ENCODE measurements at places on chromosomes 6 and 20. TPM values are rescaled to one million over a fixed set of nuclear protein-coding genes. Genes with fewer than 3 reads are reported as not detected.

SMIM8 gene
- total RNA-seq, result 13.7 TPM

PREX1 gene
- total RNA-seq, result 8.3 TPM

LRRC1 gene
- 2.0 TPM for total RNA-seq

TMEM151B gene
- total RNA-seq, result not detected

CAGE1 gene
- total RNA-seq, result not detected

CYP39A1 gene
- total RNA-seq, result 5.9 TPM

PRDM13 gene
- total RNA-seq, result not detected

SIRPG gene
- total RNA-seq, result 0.20 TPM

NTSR1 gene
- not detected for total RNA-seq

GRCh38 chr6:35294308-35294945 is 3.2 kb upstream of the DEF6 start:
- DNase-seq, result peak; percentile 46

DNA sequence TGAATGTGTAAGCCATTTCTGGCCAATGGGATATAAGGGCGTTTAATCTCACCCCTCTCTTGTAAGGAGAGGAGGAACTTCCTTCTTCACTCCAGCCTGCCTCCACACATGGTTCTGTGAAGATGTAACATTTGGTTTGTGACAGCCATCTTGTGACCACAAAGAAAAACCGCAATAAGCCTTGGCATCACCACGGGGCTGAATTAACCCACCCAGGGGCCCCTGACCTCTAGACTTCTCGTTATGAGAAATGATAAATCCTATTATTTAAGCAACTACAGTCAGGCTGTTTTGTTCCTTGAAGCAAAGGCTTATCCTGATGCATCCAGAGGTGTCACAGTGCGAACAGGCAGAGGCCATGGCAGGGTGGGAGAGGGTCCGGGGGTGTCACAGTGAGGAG is 139.7 kb downstream of the CDC5L start:
- no peak for DNase-seq

DNA sequence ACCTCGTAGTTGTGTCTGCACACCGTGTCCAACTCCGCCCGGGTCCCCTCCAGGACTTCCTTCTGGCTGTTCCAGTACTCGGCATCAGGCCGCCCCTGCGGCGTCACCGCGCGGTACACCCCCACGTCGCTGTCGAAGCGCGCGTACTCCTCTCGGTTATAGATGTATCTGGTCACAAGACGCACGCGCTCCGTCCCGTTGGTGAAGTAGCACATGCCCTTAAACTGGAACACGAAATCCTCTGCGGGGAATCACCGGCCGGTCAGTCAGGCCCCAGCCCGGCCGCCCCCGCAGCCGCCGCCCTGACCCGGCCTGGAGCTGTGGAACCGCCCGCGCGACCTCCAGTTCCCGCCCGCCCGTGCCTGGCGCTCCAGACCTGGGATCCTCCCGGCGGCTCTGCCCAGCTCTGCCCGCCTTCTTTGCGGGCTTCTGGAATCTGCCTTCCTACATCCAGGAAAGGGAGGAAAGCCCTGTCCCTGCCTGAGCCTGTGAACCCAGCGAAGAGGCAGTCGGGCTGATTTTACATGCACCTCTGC is 1.6 kb downstream of the HLA-DQB1 start:
- DNase-seq, result peak; percentile 51

DNA sequence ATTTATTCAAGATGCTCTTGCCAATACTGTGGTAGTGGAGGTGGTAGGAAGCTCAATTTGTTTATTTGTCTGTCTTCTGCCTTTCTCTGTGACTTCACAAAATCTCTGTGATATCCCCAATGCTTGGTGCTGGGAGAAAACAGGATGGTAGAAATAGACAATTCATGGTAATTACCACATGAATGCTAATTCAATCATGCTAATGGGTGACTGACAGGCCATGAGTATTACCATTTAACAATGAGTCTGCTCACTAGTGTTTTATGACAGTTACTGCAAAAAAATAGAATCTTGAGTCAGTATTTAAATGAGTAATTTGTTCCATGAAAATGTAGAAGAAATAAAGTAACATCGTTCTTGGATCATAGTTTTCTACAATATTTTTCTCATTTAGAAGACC is 52.3 kb upstream of the FABP7 start:
- DNase-seq, result no peak

DNA sequence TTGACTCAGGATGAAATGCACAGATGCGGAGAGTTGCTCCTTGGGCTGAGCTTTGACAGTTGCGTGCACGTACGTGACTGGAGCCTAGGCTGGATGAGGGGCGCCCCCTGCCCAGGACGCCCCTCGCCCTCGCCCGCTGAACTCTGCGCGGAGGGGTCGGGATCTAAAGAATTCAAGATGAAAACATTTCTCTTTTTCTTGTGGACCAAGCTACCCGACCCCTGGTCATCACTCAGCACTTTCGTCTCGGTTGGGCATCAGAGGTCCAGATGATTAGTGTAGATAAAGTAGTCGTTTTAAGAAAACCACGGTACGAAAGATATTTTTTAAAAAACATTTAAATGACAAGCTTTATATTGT is 700 bp downstream of the DTD1 start:
- DNase-seq, result no peak

DNA sequence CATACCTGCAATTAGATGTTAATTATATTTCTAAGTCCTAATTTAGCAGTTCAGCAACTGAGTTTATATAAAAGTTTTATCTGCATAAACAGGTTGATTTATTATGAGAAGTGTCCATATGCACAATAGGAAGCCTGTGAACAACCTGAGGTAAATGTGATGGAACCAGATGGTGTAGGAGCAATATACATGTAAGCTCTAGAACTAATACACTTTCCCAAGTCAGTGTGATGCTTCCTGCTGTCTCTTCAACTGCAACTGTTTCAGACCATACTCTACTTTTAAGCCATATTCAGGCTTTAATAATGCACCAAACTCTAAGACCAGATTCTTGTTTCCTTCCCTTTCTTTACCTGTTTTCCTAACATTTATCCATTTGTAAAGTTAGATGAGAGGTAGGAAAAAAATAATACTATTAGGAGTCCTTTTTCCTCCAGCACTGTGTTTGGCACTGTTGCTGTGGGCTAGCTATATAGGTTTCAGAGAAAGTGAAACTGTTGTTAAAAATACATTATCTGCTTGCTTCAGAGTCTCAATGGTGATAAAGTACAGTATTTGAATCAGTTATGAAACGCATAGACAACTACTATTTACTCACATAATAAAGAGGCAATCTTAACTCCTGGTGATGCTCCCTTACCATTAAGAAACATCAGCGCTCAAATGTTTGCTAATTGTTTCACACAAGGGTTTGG is 1009.3 kb downstream of the GRIK2 start:
- no peak for DNase-seq

DNA sequence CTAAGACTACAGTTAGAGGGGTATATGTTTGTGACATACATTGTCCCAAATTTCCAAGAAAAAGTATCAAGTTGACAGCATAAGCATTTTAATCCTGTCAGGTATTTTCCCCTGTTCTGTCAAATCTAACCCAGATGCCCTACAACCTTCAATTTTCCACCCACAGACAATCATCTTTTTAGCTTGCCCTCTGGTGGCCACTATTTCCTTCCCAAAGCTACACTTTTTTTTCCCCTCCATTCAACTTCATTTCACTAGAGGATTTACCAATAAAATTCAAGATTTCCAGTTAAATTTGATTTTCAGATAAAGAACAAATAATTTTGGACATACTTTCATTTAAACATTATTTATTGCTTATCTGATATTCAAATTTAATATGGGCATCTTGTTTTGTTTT is 286.6 kb downstream of the TENT5A start:
- DNase-seq, result no peak

DNA sequence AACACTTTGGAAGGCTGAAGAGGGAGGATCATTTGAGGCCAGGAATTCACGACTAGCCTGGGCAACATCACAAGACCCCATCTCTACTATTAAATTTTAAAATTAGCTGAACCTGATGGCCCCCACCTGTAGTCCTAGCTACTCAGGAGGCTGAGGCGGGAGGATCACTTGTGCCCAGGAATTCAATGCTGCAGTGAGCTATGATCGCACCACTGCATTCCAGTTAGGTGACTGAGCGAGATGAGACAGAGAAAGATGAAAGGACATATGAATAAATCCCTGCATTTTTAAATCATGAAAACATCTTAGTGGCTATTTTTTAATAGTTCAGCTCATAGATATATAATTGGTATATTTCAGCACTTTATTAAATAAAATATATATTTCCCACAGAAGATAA is 93.8 kb downstream of the GPR63 start:
- no peak for DNase-seq

DNA sequence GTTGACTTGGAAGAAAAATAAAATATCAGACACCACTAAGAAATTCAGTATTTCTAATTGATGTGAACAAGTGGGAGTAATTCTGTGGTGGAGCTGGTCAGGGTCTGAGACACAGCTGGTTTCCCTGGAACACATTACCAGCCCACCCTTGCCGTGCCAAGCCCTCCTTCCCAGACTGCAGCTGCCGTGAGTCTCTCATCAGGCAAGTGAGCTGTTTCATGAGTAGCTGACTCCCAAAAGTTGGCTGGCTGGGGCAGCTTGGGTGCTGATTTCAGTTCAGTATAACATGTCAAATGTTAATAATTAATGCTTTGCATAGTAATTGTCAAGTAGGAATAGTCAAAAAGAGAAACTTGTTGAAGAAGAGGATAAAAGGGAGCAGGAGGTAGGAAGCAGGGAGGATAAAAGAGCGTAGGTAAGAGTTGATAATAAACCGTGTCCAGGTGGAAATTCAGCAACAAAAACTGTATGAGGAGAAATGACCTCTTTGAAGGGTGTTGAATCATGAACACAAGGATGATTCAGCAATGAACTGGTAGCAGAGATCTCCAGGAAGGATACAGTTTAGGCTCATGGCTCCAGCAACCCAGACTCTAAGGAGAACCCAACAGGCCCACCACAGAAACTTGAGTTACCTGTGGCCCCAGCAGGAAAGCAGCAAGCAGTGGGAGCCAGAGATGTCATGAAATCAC is 110.9 kb upstream of the SSTR4 start:
- peak; percentile 35 for DNase-seq

DNA sequence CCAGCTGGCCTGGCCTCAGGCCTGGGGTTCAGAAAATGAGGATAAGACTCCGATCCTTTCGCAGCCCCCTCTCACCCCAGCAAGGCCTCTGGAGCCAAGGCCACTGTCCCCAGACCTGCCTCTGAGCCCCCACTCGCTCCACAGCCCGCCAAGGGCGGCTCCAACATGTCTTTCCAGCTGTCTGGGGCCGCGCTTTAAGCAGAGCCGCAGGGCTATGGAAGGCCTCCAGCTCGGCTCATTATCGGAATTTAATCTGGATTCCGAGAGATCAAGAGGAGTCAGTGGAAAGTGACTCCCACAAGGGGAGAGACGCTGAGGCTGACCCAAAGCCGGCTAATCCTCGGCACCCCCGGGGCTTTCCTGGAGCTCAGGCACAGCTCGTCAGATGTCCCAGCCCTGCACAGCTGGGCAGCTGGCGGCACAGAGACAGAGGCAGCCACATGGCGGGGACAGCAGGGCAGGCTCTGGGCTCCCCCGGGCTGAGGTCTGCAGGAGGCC is 41.8 kb downstream of the BMP7 start:
- peak; percentile 38 for DNase-seq

- no peak for DNase-seq
Measured at GRCh38 chr6:52231406-52232127, 12.7 kb downstream of the IL17F start.

GRCh38 chr6:6663421-6664135 is 75.1 kb downstream of the LY86 start:
- DNase-seq, result no peak

GRCh38 chr6:149888093-149888492 is 9.8 kb downstream of the RAET1E start:
- DNase-seq, result no peak

GRCh38 chr20:60507087-60507694 is 549.0 kb downstream of the CDH26 start:
- no peak for DNase-seq

DNA sequence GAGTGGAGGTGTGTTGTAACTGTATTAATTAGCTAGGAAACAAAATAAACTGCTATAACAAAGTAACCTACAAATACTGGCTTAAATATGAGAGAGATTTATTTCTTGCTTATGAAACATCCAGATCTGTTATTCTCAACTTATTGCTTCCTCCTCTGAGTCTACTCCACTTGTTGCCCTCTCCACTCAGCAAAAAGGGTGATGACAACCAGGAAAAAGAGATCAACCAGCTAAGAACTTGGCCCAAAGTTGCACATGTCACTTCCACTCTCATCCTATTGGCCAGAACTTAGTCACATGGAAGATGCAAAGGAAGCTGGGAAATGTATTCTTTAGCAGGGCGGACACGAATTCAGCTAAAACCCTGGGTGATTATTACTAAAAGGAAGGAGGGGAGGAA is 5.2 kb upstream of the TP53RK start:
- DNase-seq, result no peak

- DNase-seq, result no peak
Measured at GRCh38 chr6:45479834-45480751, 102.4 kb upstream of the SUPT3H start.

DNA sequence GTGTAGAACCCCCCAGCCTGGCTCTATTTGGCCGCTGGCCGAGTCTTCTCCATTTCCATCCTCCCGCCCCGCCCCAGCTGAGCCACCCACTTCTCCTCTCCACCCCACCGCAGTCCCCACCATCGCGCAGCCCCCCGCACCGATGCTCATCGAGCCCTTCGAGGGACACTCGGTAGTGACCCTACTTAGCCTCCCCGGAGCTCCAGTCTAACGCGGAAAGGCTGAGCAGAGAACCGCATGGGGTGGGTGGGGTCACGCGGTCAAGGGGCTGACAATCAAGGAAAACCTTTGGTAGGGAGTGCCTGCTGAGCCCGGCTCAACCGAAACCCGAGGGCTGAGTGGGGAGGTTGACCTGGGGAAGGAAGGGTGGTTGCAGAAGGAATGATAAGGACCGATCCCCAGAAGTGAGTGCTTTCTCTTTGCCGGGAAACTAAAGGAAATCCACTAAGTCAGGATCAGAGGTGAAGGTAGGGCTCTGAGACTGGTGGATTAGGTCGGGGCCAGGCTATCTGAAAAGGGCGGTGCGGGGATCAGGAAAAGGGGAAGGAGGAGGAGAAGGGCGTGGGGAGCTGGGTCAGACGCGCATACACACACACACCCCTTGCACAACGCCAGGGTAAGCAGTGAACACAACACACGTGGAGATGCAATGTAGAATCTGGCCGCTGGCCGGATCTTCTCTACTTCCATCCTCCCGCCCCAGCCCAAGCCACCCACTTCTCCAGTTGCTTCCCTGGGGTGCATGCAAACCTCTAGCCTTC is 49.8 kb downstream of the CPXM1 start:
- DNase-seq, result peak; percentile 45

DNA sequence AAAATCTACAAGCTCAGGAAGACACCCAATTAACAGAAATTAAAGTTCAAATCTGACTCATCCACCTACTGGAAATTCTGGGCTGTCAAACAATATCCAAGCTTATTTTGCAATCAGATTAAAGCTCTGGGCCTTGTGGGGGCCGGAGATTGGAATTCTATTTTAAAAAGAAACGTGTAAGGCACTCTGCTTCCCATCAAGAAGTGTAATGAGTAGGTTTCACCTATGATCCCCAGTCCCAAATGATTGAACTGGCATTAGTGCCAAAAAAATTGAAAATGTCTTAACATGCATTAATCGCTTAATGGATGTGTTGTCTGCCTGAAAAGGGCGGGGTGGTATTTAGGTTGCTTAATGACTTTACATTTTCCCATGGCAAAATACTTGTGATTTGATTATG is 542.4 kb upstream of the BTBD3 start:
- DNase-seq, result no peak

- DNase-seq, result no peak
Measured at GRCh38 chr6:57135885-57136284, 36.2 kb upstream of the BAG2 start.

- no peak for DNase-seq
Measured at GRCh38 chr6:19994909-19995308, 157.7 kb downstream of the ID4 start.

GRCh38 chr6:69128411-69128810 is 493.3 kb downstream of the ADGRB3 start:
- DNase-seq, result no peak
